Vagina (tissue), 2 donors: ENCODE measurements at places on chromosomes 2 and 18.

DNA sequence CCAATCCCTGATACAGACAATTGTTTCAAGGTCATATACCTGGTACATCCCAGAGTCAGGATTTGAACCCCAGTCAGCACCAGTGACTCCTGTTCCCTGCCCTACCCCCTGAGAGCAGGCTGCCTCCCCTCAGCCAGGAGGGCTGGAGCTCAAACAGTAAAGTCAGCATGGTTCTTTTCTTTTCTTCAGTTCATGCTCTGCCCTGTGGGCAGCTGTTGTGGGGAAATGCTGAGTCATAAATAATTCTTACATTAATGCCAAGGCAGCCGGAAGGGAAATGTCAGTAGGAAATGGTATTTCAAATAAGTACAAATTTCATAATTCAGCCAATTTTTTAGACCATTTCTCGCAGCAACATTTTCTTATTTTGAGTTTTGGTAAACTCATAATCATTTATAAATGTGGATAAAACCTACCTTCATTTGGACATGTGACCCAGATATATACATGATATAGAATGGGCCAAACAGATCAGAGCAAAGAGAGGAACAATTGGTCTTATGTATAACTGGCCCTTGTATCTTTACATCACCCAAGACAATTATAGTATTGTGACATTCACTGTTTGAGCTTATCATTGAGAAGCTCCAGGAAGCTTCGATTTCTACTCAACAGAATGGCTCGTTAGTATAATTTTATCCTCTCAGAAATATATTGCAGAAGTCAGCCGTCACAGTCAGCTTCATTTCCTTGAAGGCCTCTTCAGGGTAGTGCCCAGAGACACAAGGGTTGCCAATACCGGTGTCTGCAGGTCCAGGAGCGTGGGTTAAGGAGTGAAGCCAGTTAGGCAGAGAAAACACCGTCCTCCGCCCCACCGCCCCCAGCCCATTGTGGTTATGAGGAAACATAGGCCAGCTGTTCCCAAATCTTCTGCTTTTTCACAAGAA lies 28.0 kb upstream of the SCYGR1 start:
- DNase-seq, result no peak

DNA sequence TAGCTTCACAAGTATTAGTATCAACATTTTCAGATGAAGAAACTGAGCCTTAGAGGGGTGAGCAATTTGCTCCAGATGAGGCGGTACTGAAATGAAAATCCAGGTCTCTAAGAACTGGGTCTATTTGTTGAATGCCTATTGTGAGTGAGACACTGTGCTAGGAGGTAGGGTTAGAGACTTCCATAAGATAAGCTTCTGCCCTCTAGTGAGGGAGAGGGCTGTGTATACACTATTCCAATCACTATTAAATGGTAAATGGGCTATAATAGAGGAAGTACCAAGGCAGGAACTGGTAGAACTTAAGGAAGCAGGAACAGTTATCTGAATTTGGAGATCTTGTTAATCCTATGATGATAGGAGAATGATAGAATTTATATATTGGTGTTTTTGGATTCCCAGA lies 23.6 kb upstream of the GLS start:
- no peak for DNase-seq

- DNase-seq, result no peak
Observed at GRCh38 chr2:53448591-53448990, 319.0 kb upstream of the CHAC2 start.

- no peak for DNase-seq
Observed at GRCh38 chr2:56182420-56182819, 1.4 kb upstream of the CCDC85A start.

DNA sequence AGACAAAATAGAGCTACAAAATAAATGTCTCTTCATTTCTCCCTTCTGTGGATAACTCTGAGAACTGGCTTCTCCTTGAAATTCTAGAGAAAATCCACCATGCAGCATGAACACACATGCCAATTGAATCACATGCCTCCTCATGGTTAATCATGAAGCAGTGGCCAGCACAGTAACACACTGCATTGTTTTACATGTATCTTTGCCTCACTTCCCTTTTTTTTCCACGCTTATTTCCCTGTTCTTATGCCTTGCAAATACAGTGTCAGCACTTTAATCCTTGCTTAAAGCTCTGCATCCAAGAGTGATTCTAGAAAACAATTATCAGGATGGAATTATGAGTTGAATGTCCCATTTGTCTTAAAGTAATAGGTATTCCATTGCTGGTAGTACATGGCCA lies 50.3 kb upstream of the ZBTB7C start:
- no peak for DNase-seq

DNA sequence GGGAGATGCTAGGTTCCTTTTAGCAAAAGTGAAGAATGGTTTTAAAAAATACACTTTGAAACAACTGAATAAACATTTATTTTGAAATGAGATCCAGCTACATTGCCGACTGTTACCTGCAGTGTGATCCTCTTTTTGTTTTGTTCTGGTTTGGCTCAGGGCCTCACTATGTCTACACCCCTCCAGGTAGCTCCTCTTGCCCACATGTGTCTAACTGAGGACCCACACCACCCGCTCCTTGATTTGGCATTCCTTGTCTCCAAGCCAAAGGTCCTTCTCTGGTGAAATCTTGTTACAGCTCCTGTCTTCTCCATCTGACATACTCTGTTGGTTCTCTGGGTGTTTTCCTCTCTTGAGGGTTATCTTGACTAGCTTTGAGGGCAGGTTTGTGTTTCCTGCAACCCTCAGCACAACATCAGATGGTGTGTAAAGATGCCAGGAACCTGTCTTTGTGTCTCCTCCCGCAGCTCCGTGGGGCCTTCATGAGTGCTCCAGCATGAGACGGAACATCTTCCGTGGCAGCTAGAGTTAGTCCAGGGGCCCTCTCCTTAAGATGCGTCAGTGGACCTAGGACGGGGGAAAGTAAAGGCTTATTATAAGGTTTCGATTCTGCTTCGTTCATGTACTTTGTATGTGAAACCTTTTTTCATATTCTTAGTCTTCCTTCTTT lies 32.1 kb downstream of the MAP4K4 start:
- DNase-seq, result no peak
